Activated CD4-positive, alpha-beta T cell treated with anti-CD3 and anti-CD28 coated beads, Interleukin-2, amount 10 ng/mL, durations not matched to agents 24 days and 14 days (primary cell): ENCODE measurements at places on chromosomes 2 and 18.

- DNase-seq: no peak
Measured at GRCh38 chr2:241556746-241557145, 1.8 kb upstream of the BOK start.

DNA sequence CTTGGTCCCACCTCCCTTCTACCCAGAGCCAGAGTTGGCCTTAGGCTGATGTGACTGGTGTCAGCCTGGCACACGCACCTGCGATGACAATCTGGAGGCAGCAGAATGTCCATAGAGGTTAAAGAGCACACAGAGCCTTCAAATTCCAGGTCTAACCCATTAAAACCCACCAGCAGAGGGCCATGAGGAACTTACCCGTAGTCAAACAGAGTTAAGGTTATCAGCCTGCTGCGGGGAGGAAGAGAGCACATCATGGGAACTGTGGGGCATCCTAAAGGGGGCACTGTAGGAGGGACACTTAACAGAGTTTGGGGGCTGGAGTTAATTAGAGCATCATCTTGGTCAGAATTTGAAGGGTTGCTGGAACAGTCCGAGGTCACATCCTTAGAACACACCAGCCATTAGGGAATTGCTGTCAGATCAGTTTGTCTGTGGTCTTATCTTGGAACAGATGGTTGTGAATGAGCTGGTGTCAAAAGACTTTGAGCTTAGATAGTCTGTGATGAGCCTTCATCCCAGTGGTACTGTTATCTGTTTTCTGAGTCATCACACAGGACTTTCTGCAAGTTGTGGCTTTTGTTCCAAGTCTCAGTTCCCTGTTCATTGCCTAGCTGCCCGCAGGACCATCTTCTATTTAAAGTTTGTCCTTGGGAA is 248.6 kb downstream of the LOXHD1 start:
- no peak for DNase-seq

- DNase-seq: no peak
Measured at GRCh38 chr2:12109363-12110017, 363.1 kb downstream of the LPIN1 start.

DNA sequence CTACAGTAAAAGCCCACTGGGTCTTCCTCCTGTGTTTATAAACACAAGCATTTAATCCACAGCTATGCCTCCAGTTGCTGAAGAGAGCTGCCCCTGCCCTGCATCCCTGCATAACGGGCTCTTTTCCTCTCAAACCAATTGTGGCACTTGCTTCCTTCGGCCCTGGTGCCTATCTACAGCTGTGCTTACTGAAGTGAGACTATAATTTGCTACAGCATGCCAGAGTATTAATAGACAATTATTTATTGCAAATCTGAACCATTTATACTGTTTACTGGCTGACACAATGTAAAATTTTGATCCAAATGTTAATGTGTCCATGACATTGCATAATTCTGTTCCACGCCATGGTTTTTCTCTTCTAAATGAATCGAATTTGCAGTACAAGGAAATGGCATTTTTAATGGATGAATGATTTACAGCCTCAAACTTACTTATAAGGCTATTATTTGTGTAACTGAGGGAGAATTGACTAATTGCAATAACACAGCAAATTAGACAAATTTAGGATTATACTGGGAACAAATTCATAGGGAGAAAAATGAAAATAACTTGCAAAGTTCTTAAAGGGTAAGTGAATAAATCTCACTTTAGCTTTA is 457.0 kb upstream of the HNRNPA3 start:
- DNase-seq: no peak

- no peak for DNase-seq
Measured at GRCh38 chr2:138058427-138058826, 94.2 kb downstream of the HNMT start.

DNA sequence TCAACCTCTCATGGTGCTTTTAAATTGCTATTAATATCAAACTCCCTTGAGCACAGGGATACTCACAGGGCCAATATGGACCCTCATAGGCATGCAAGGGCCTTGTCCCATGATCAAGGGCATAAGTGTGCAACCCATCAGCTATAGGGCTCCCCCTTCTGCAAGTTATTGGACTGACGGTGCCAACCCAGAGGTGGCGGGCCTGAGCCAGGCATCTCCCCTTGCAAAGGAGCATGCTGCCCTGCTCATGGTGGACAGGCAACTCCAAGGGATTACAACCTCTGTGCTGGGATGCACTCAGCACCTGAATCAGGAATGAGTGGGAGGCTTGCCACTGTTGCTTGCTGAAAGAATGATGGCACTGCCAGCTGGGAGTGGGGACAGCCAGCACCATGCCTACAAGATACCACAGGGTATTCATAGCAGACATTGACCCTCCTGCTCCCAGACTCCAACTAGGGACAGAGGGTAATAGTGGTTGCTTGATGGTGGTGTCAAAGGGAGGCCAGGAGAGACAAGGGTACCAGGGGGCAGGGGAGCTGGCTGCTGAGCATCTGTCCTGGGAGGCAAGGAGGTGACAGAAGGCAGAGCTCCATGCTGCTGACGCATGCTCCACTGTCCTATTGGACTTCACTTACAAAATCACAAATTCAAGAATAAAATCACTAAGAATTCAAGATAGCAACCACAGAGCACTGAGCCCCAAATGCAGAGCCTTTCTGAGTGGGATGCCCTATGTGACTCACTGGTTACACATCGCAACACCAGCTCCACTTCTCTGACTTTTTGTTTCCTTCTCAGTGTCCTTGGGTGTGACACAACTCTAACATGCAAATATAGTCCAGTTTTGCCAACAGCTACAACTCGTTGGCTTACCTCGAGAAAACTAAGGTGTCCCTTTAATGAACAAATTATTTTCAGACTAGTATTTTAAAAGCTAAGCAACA is 157.1 kb upstream of the CCDC150 start:
- no peak for DNase-seq

DNA sequence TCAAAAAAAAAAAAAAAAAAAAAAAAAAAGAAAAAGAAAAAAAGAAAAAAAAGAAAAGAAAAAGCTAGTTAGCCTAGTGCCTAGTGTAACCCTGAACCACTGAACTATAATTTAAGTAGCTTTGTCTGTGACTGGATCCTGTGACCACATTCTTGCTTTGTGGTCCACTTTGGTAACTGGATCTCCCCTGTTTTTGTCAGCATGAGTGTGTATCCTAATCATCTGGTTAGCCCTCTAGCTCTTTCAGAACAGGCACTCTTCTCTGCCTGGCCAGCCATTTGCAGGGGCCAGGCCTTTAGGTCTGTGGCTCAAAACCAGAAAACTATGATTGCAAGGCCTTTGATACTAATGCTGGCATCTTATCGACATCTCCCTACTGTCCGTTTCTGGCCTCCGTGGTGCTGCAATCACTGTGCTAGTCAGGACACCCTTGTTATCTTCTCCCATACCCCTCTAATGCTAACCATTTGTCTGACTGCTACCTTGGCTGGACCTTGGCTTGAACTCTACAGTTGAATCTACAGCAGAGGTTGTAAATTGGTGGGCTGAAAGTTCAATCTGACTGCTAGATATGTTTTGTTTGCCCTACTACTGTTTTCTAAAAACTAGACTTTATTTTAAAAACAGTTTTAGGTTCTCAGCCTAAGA is 40.5 kb downstream of the RBKS start:
- DNase-seq: no peak

DNA sequence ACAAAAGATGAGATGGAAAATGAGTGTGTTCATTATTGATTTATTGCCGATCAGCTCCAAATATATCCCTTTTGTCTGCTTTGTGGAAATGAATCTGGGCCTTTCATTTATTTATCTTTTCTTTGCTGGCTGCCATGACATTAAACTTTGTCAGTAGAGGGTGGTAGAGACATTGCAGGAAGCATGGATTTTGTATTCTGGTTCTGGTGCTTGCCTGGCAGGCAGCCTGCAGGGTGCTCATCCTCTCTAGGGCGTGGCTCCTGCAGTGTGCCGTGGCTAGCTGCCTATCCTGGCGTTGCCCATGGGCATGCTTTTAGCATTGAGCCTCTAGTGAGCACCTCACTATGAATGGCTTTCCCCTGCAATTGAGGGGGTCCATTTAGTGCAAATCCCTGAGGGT is 593.1 kb downstream of the RNF144A start:
- DNase-seq: no peak

GRCh38 chr18:49609256-49610021 is 47.6 kb downstream of the LIPG start:
- no peak for DNase-seq

DNA sequence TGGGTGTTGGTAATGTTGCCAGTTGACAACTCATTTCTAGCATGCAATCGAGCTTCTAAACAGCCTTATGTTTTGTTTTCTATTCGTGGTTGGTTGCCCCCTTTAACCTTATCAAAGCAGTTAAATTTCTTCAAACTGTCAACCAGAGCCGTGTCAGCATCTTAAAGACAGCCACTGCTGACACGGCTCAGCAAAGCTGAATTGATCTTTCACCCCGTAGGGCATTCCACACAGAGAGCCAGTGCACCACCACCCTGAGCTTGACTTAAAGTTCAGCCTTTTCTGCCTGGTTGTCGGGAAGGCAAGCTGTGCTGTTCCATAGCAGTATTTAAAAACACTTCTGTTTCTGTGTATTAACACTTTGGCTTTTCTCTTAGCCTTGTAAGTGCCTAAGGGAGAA is 355.0 kb upstream of the CHST9 start:
- DNase-seq: no peak

DNA sequence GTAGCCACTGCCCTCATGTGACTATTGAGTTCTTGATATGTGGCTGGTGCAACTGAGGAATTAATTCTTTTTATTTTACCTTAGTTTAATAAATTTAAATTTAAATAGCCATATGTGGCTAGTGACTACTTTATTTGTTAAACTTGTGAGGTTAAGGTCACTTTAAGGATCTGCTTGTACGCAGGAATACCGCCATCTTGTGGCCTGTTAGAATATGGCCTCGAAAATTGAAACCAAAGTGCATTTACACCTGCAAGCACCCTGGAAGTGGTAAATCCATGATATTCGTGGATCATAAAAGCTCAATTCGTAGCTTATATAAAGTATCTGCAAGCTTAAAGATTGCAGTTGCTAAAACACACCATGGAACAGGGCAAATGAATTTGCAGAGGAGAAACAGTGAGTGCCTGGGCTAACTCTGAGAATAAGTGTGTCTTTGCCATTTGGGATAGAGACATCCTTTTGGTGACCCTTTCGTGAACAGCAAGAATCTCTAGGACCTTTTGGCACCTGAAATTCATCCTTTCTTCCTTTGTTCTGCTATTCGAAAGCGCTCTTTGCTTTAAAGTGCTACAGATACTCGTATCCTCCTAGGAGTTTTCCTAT is 59.9 kb upstream of the REG3A start:
- peak; percentile 74 for DNase-seq

DNA sequence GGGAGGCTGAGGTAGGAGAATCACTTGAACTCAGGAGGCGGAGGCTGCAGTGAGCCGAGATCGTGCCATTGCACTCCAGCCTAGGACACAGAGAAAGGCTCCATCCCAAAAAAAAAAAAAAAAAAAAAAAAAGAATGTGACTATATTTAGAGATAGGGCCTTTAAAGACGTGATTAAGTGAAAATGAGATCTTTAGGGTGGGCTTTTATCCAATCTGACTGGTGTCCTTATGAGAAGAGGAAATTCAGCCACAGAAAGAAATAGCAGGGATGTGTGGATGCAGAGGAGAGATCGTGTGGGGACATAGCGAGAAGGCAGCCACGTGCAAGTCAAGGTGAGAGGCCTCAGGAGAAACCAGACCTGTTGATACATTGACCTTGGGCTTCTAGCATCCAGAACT is 69.9 kb upstream of the ACSL3 start:
- DNase-seq: no peak

DNA sequence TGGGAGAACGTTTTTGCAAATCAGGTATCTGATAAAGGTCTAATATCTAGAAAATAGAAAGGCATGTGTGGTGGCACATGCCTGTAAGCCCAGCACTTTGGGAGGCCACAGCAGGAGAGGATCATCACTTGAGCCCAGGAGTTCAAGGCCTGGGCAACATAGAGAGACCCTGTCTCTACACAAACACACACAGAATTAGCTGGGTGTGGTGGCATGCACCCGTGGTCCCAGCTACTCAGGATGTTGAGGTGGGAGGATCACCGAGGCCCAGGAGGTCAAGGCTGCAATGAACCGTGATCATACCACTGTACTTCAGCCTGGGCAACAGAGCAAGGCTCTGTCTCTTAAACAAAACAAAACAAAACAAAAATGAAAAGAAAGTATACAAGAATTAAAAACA is 13.8 kb upstream of the TBR1 start:
- DNase-seq: no peak

- DNase-seq: no peak
Measured at GRCh38 chr2:160336105-160336504, 136.0 kb upstream of the ITGB6 start.

DNA sequence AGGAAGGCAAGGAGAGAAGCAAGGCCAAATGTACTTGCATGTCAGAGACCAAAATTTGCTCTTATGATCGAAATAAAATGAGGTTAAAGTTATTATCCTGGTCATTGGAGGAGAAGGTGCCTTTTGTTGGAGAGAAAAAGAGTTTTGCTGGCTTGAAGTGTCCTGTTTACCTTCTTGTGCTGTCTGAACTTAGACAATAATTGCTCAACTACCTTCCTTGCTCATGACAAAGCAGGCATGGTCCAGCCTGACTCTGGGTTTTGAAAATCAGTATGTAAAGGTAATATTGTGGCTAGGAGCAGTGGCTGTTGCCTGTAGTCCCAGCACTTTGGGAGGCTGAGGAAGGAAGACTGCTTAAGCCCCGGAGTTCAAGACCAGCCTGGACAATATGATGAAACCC is 89.1 kb downstream of the MEIS1 start:
- no peak for DNase-seq

- no peak for DNase-seq
Measured at GRCh38 chr18:22465859-22466457, 48.2 kb upstream of the CTAGE1 start.

DNA sequence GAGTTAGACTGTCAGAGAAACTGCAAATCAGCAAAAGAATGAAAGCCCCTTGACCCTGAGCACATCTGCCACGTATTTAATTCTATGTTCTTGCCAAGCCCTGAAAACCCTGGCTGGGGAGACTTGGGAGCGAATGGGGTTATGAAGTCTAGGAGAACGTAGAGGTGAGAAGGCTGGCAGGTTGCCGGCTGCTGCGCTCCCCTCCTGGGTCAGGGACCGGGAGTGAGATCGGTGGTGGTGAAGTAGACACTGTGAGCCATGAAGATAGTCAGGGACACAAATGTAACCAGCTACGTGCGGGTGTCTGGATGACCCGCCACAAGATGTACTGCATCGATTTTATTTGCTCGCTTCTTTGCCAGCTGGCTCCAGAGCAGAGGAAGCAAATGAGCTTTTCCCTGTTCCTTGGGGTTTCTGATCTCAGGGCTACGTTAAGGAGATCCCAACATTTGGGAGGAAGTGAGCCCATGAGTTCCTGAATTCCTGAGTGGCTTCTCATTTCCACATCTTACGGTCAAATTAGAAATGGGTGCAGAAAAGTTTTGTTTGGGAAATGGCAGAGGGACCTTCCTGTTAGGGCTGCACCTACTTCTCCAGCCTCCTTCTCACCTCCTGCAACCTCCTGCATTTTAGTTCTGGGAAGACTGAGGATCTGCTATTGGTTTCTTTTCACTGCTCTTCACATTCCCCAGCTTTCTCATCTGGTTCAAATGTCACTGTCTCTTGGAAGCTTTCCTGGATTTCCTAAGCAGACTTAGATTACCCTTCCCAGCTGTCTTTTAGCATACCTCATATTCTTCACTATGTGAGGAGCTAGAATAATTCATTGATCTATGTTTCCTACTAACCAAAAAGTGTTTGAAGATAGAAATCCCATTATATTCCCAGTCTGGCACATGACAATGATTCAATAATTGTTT is 360.6 kb downstream of the ZNF521 start:
- no peak for DNase-seq
